Right renal pelvis (tissue), 4 donors: ENCODE measurements at places on chromosomes 13 and 19. TPM values are rescaled to one million over a fixed set of nuclear protein-coding genes. Genes with fewer than 3 reads are reported as not detected.

The ZNF723 gene
- not detected for polyA plus RNA-seq

The OR4F17 gene
- polyA plus RNA-seq: not detected

The ITGBL1 gene
- 0.45 TPM for polyA plus RNA-seq

The ZSCAN4 gene
- polyA plus RNA-seq: not detected

The APC2 gene
- polyA plus RNA-seq: 0.97 TPM

DNA sequence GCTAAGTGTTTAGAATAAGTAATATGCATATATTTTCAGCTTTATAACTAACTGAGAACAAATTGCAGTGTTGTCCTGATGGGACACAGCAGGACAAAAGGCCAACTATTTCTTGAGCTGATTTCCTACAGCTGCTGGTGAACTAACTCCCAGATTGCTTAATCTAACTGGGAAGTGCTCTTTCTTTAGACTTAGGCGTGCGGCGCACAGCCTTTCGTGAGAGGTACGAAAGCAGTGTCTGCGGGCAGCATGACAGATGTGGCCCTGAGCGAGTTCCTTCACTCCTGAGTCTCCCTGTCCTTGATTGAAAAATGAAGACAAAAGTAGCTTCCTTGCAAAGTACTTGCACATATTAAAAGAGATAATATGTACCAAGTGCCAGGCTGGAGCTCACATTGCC lies 47.3 kb upstream of the NPAS1 start:
- DNase-seq: no peak

GRCh38 chr19:1279782-1280341 lies 4.5 kb downstream of the FAM174C start:
- DNase-seq: peak; percentile 83

DNA sequence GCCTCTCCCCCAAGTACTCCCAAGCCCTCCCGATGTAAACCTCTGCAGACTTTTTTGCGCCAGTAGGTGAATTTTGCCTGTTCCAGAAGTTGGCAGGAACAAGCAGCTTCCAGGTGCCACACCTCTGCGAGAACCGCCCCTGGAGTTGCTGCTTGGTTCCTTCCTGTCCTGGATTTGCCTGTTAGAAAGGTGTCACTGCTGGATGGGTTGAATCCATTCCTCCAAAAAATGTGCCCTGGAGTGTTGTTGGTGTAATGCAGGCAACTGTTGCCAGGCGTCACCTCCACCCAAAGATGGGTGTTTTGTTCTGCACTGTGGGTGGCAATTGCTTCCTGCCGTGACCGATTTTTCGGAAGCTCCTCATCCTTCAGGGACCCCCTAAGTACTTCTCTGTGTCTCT lies 5.7 kb downstream of the PGPEP1 start:
- DNase-seq: no peak

DNA sequence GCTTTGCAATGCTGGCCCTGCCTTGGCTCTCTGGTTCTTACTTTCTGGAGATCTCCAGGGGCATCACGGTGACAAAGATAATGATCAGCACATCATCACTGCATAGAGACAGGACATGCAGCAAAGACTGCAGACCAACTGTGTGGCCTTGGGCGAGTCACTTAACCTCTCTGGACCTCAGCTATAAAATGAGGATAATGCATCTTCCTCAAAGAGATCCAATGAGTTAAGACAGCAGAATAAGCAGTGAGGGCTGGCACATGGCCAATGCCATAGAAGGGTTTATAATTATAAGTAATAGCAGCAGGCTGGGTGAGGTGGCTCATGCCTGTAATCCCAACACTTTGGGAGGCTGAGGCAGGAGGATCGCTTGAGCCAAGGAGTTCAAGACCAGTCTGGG lies 2.4 kb downstream of the MAG start:
- no peak for DNase-seq

- DNase-seq: no peak
These were observed 24.1 kb downstream of the BLOC1S3 start for GRCh38 chr19:45202637-45203036.

DNA sequence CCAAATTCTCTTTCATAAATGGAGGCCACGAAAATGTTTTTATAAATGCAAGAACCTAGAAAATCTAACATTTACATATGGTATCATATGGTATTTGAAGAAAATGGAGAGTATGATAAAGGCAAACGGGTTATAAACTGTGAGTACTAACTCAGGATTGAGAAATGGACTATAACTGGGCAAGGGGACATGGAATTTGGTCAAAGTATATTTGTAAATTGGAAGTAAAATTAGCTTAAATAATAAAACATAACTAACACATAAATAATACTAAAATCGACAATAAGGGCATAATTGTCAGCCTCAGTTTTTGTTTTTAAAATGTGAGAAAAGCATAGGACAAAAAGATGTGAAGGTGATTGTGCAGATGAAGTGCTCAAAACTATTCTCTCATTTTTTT lies 1516.3 kb upstream of the MIR17HG start:
- no peak for DNase-seq

GRCh38 chr19:38640368-38640767 lies 7.1 kb upstream of the ACTN4 start:
- DNase-seq: no peak

GRCh38 chr13:77832339-77833100 lies 86.1 kb downstream of the EDNRB start:
- DNase-seq: no peak

DNA sequence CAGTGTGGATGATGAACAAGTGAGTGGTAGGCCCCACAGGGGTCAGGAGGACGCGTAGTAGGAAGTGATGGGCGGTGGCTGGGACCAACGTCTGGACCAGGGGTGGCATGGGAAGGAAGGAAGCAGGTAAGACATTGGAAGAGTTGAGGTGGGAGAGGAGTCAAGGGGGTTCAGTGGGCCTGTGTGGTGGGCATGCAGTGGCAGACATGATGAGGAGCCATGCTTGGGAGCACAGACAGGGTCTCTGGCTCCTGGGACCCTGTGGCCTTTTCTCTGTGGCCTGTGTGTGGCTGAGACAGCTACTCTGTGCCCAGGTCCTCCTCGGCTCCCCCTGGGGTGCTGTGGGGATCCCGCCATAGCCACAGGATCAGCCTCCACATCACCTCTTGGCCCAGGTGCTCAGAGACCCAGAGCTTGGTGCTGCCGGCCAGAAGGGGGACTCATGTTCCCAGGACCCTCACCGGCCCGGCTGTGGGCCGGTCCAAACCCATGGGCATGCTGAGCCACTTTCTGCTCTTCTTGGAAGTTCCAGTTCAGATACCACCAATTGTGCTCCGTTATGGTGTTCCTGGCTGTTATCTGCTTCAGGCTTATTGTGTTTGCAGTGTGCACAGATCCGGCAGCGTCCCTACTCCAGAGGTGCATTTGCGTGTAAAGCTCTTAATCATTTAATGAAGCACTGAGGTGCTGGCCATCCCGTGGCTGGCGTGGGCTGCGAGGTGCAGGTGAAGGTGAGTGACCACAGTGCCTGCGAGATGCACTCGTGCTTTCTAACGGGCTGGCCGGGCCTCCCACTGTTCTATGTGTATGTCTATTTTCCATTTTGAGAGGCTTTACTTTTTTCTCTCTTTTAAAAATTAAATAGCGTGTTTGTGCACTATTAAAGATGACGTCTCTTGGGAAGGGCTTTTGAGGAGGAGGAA lies 147.9 kb downstream of the TEX29 start:
- no peak for DNase-seq

- DNase-seq: no peak
These were observed at the start of gene ONECUT3 for GRCh38 chr19:1752757-1753728. Gene ONECUT3 (plus strand): TSS chr19:1753506. CDS start chr19:1753663, 157 bp downstream.
